ENCODE measurements at places on chromosomes 7 and 10.

DNA sequence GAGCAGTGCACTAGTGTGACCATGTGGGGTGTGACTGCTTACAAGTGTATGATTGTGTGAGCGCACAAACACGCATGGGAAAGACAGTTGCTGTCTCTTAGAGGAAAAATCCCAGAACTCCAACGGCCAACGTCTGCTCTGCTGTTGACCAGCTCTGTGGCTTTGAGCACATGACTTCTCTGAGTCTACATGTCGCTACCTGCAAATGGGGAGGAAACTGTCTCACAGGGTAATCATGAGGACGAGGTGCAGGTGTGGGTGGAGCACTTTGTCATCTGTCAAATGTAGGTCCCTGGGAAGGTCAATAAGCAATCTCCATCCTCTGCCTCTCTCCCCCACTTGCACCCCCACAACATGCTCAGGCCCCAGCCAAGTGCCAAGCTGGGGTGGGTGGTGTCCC, 31.2 kb upstream of the TLX1 start:
- no peak for DNase-seq

- no peak for DNase-seq
Measured at GRCh38 chr7:25460433-25460832, 232.1 kb upstream of the NPVF start.

GRCh38 chr7:96287559-96287958, 34.3 kb downstream of the SLC25A13 start:
- DNase-seq: no peak

- DNase-seq: no peak
Measured at GRCh38 chr10:74928742-74929191, 102.4 kb downstream of the KAT6B start.

DNA sequence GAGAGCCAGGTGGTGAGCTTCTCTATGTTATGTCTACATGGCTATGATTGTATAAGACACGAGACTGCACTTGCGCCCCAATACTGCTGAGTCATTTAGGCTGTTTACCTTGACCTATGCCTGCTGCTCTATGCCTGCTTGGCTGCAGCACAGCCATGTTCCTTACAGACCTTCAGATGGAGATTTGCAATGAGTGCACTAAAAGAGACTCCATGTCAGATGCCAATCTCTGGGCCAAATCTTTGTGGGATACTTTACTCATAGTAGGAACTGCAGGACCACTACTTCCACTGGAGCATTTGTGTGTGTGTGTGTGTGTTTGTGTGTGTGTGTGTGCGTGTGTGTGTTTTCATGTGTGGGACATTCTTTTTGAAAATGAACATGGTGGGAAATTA, 50.0 kb upstream of the KMT2E start:
- DNase-seq: no peak

- DNase-seq: no peak
Measured at GRCh38 chr7:45066409-45066808, 22.4 kb downstream of the NACAD start.

GRCh38 chr7:30917216-30917893, 5.7 kb downstream of the AQP1 start:
- DNase-seq: no peak

DNA sequence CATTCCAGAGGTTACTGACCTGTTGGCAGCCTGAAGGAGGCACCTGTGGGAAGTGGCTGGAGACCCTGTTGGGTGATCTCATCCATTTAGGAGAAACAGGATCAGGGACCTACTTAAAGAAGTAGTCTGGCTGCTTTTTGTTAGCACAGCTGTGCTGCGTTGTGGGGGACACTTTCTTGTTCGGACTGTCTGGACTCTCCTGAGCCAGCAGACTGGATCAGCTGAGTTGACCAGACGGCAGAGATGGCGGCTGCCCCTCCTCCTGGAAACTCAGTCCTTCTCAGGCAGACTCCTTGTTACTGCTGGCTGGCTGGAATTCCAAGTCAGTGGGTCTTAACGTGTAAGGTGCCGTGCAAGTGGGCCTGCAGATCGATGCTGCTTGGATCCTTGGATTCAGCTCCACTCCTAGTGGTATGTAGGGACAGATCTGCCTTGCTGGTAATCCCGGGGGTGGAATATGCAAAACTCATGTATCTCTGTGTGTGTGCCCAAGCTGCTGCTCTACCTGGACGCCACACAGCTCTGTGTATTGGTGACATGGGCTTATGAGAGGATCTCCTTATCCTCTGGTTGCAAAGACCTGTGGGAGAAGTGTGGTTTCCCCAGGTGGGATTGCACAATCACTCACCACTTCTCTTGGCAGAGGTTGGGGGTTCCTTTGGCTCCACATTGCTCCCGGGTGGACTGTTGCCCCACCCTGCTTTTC, 87.3 kb downstream of the CCSER2 start:
- no peak for DNase-seq

DNA sequence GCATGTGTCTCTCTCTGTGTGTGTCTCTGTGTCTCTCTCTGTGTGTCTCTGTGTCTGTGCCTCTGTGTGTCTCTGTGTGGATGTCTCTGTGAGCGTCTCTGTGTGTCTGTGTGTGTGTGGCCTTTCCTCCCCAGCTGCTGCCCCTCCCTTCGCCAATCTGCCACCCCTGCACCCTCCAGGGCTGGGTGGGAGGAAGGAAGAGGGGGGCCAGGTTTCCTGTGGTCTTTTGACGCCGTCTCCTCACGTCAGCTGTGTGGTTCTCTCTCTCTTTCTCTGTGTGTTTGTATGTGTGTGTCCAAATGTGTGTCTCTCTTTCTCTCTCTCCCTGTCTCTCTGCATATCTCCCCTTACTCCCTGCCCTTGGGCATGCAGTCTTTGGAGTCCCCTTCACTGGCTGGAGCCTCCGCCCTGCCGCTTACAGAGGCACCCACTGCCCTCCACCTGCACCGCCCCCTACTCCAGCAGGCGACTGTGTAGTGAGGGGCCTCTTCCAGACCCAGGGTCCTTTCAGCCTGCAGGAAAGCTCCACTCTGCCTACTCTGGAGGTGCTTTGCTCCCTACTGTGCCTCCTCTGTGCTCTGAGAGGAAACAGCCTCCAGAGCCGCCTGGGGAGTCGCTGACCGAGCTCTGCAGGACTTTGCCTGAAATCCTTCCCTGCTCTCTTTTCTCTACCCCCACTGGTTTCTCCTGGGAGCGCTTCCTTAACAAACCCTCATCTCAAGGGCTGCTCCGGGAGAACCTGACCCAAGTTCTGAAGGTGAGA, 44.2 kb upstream of the C10orf71 start:
- no peak for DNase-seq

- no peak for DNase-seq
Measured at GRCh38 chr10:43922335-43923280, 273.9 kb upstream of the ZNF32 start.

DNA sequence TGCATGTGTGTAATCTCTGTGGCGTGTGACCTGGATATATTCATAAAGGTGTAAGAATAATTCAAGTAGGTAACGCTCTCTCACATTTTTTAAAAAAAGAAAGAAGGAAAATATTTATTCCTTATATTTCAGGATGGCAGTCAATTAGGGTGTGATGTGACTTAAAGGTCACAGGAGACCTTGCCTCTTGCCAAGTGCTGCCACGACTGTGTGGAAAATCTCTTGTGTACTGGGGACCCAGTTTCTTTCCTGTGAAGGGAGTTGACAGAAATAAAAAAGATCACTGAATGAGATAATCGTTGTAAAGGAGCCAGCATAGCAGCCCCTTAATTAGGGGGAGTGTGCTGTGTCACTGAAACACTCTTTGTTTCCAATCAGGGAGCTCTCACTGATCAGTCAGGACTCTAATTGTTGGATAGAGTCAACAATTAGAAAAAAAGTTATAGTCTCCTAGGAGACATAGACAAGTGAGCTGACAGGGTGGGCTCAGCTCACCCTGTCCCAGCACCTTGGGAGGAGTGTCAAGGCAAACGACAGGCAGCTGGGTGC, 31.1 kb downstream of the PTPRE start:
- DNase-seq: no peak

DNA sequence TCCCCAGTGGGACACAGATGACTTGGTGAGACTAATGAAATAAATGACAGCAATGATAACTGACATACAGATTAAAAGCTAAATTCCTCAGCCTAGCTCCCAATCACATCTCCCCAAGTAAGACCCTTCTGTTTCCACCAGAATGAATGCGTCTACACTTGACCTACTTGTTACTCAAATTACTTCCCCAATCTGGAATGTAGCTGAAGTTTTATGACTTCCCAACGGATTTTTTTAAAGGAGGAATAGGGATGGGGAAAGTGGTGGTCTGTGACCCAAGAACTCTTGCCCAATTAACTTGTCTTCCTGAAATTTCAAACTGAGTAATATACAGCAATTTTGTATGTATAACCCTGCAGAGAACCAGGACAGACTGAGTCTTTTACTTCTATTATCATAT, 9.1 kb downstream of the H2AZ2 start:
- DNase-seq: no peak

DNA sequence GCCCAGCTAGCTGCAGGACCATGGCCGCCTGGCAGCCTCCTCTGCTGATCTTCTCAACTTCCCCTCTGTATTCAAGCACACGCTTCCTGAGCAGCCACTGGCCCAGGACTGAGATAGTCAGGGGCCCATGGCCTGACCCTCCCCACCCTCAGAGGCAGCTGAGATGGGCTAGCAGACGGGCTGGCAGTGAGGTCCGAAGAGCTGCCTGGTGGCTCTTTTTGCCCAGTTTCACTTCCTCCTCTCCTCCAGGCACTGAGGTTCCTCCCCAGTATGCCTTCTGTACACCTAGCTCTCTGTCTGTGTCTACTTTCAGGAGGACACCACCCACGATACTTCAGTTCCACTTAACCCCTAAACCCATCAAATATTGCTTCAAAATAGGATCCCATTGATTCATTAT, 395.6 kb downstream of the TNS3 start:
- DNase-seq: no peak

- DNase-seq: no peak
Measured at GRCh38 chr10:10845826-10846503, 171.7 kb upstream of the CELF2 start.

GRCh38 chr7:125316466-125316865, 386.8 kb upstream of the POT1 start:
- DNase-seq: no peak

- DNase-seq: no peak
Measured at GRCh38 chr7:44046321-44047061, 2.0 kb downstream of the DBNL start.

DNA sequence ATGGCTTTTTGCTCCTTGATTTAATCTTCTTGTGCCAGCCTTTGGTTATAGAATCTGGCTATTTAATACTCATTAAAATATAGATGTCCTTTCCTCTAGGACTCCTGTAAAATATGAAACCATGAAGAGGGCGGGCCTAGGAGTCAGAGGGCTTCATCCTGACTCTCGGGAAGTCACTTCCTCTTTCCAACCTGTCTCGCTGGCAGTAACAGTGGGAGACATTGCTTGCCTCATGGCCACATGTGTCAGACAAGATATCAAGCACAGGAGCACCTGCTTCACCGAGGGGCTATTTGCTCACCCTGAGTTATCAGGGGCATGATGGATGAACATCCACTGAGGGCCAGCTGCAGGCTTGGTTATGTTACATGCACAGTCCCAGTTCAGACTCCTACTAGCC, 31.0 kb downstream of the SLIT1 start:
- DNase-seq: no peak

GRCh38 chr10:62996925-62997324, 136.2 kb upstream of the NRBF2 start:
- no peak for DNase-seq

DNA sequence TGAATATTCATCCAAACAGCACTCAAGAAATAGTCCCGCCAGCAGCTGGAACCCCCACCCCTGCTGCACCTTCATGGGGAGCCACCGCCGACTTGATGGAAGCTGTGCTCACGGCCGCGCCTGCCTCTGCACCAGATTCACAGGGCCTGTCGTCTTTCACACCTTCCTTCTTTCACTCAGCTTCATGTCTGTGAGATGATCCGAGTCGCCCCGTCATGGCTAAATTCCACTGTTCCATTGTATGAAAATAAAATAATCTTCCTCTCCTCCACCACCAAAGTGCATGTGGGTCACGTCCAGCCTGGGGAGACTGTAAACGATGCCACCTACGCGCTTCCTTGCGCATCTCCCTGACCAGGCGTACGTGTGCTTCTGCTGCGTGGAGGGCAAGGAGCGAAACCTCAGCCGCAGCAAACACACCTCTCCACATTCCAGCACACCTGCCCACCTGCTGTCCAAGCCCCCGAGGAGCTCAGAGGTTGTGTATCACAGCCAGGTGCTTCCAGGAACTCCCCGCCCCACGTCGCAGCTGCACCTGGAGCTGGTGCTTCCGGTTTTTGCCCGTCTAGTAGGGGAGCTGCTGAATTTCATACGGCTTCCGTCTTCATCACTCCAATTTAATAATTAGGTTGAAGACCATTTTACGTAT, 137.0 kb downstream of the PTPRN2 start:
- no peak for DNase-seq

- DNase-seq: no peak
Measured at GRCh38 chr10:69934768-69935167, 117.9 kb upstream of the MACROH2A2 start.

DNA sequence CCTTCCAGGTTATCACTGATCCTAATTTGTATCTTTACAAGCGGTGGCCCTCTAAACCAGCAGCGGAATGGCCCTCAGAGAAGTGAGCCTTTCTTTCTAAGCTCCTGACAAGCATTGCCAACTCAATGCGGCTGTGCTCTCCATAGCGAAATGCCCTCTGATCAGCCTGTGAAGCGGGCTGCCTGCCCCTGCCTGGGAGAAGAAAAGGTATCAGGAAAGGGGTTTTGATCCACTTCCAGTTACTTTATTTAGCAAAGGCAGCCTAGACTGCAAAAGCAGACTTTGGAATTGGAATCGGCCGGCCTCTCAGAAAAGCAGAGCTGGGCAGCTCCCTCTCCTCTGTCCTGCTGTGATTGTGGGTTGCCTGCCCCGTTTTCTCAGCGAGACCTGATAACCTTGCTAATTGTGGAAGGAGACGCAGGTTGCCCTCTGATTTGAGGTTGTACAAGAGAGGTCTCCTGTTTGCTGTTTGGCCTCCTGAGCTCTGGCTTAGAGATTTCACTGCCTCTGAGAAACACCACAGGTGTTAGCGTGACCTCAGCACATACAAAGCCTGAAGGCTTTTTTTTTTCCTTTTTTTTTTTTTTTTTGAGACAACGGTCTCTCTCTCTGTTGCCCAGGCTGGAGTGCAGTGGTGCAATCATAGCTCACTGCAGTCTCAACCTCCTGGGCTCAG, 53.9 kb upstream of the SH2B2 start:
- DNase-seq: no peak

DNA sequence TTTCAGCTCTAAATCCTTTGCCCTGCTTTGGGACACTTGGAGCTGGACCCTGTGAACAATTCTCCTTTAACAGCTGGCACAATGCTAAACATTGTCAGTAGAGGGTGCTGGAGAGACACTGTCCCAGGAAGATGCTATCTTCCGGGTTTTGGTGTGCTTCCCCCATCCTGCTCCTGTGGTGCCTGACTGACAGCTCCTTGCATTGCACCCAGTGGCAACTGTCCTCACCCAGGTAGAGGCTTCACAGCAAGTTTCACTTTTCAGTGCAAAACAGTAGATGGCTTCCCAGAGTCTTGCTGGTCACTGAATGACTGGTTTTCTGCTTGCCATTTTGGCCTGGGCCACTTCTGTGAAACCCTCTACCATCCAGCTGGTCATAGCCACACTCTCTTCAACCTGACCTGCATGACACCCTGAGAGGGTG, 77.3 kb downstream of the CDC14C start:
- DNase-seq: no peak

GRCh38 chr7:139924461-139924860, 95.4 kb downstream of the TBXAS1 start:
- no peak for DNase-seq

- DNase-seq: no peak
Measured at GRCh38 chr10:75283671-75284470, 48.1 kb upstream of the COMTD1 start.

- no peak for DNase-seq
Measured at GRCh38 chr7:141189231-141189630, 115.4 kb downstream of the TMEM178B start.
